Calu3 (cell line): ENCODE measurements at places on chromosomes 6 and 20. TPM values are rescaled to one million over a fixed set of nuclear protein-coding genes. Genes with fewer than 3 reads are reported as not detected.

- H3K4me1 ChIP-seq = peaks cover 13% of the 10 kb centered on the region
- no peak for DNase-seq
- H3K27ac ChIP-seq = no peak overlapping the region
- H3K27me3 ChIP-seq = no peaks in the 10 kb centered on the region
- no peak overlapping the region for H3K4me3 ChIP-seq
Measured at GRCh38 chr6:157014871-157015270, 237.7 kb downstream of the ARID1B start.

- H3K27ac ChIP-seq = no peak overlapping the region
- H3K4me3 ChIP-seq = no peak overlapping the region
- no peak for DNase-seq
- no peaks in the 10 kb centered on the region for H3K36me3 ChIP-seq
Measured at GRCh38 chr20:47810721-47811347, 25.6 kb upstream of the SULF2 start.

DNA sequence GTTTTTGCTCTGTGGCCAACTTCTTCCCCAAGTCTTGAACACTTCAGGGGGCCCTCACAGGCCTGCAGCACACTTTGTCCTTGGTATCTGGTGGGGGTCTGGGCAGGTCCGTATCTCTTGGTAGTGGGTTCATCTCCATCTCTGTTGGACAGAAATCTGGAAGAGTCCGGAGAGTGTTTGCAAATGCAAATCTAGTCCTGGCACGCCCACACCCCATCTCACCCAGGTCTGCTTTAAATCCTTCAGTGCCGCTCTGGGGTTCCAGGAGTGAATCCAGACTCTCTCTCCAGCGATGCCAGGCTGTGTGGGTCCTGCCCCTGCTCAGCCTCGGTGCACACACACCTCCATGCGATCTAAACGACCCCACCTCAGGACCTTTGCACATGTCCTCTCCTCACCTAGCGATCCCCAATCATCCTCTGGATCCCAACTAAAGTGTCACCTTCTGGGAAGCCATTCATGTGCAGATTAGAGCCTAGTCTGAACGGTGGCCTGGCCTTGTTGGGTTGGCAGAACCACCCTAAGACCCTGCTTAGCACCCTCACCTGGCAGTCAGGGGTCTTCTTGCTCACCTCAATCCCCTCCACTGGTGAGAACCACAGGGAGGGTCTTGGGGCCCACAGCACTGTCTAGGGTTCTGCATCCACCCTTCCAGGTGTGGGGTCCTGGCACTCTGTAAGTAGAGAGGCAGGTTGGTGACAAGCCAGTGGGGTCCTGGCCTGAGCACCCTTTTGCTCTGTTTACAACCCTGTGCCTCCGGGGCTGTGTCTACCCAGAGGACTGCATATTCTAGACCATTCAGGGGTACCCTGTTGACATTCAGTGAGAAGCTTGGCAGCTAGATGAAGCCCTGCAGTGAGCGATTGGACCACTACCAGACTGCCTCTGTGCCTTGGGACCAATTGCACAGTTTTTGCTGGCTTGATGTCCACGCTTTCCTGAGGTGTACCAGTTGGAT, 100.8 kb downstream of the SYCP2 start:
- no peaks in the 10 kb centered on the region for H3K27me3 ChIP-seq
- H3K4me1 ChIP-seq = peaks cover 80% of the 10 kb centered on the region
- peaks cover 27% of the 10 kb centered on the region for H3K36me3 ChIP-seq
- no peak overlapping the region for H3K4me3 ChIP-seq

GRCh38 chr6:4805553-4806336, 29.5 kb downstream of the CDYL start:
- H3K36me3 ChIP-seq = no peaks in the 10 kb centered on the region
- H3K4me3 ChIP-seq = no peak overlapping the region
- peak; percentile 62 for DNase-seq
- H3K27ac ChIP-seq = no peak overlapping the region

Gene PRRC2A
- 473 and 509 TPM in 2 replicates for total RNA-seq

DNA sequence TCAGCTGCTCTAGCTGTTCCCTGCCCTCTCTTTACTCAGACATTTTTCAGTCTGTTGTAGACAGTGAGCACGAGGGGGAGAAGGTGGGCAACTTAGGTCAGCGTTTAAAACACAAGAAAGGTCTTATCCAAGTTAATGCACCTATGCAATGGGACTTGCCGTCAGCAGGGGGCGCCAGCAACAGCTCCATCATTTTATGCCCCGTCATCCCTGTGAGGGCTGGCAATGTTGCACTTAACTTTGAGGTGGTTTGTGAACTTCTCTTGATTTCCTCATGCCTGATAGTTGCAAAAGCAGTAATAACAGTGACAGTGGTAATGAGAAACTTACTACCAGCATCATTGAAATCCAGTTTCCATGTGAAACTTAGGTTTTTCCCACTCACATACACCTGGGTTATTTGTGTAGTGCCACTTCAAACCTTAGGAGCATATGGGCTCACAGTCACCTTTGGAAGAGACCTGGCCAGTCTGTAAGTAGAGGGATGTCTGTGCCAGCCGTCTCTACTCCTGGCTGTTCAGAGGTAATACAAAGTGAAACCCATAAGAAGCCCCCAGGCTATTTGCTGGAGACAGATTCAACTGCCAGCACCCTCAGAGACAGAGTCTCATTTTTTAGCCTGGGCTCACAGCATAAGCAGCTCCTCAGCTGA, 44.9 kb upstream of the ID1 start:
- H3K4me3 ChIP-seq = peak overlapping the region; percentile 49
- H3K27me3 ChIP-seq = no peaks in the 10 kb centered on the region
- H3K27ac ChIP-seq = peak overlapping the region; percentile 98
- peaks cover 100% of the 10 kb centered on the region for H3K36me3 ChIP-seq
- peaks cover 56% of the 10 kb centered on the region for H3K4me1 ChIP-seq

Gene RGS17
- total RNA-seq = 0.64 and 0.78 TPM in 2 replicates

Gene PFDN4
- total RNA-seq = 61.8 TPM in 2 replicates

DNA sequence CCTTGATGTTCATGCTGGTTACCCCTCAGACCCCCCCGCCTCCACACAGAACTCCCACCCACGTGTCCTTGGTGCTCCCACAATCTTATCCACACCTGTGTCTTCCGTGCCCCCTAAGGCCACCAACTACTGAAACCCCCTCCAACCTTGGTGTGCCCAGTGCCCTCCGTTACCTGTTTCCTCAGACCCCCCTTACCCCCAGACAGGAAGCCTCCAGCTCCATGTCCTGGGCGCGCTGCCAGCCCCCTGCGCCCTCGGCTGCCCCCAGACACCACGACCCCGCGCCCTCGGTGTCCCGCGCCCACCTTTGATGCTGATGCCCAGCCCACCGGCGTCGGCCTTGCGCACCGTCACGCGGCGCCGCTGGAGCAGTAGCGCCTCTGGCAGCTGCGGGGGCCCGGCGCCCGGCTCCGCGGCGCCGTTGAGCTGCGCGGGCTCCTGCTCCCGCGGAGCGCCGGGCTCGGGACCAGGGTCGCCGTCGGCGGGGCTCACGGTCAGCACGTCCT, 504 bp downstream of the SNTA1 start:
- H3K27me3 ChIP-seq = no peaks in the 10 kb centered on the region
- H3K4me1 ChIP-seq = peaks cover 16% of the 10 kb centered on the region
- peaks cover 20% of the 10 kb centered on the region for H3K36me3 ChIP-seq

- H3K4me3 ChIP-seq = no peak overlapping the region
- DNase-seq = no peak
- H3K27me3 ChIP-seq = no peaks in the 10 kb centered on the region
- H3K4me1 ChIP-seq = peaks cover 65% of the 10 kb centered on the region
- H3K36me3 ChIP-seq = peaks cover 5% of the 10 kb centered on the region
- peak overlapping the region; percentile 51 for H3K27ac ChIP-seq
Measured at GRCh38 chr6:44493593-44493992, 106.1 kb downstream of the CDC5L start.

- no peaks in the 10 kb centered on the region for H3K4me1 ChIP-seq
- DNase-seq = peak; percentile 80
- peak overlapping the region; percentile 98 for H3K4me3 ChIP-seq
- H3K36me3 ChIP-seq = peaks cover 35% of the 10 kb centered on the region
Measured at GRCh38 chr6:96520171-96521115, 1.2 kb upstream of the UFL1 start.

- H3K4me1 ChIP-seq = peaks cover 18% of the 10 kb centered on the region
- DNase-seq = no peak
- no peak overlapping the region for H3K27ac ChIP-seq
- peaks cover 11% of the 10 kb centered on the region for H3K36me3 ChIP-seq
- no peak overlapping the region for H3K4me3 ChIP-seq
Measured at GRCh38 chr20:49566401-49567364, 1.3 kb downstream of the PTGIS start.

DNA sequence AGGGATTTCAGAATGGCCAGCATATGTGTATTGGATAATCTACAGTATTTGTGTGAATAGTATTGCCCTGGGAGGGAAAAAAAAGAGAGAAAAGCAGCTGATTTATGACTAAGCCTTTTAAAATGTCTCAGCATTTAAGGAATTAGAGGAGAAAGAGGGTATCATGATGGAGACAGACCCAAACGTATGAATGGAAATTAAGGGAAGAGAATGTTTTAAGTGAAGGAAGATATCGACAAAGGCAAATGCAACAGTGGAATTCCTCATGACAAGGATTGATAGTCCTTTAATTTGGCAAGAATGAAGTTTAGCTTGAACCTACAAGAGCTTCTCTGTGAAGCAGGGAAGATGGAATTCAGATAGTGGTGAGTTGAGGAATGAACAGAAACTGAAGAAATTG, 367.3 kb upstream of the POU3F2 start:
- H3K36me3 ChIP-seq = no peaks in the 10 kb centered on the region
- no peak overlapping the region for H3K27ac ChIP-seq

GRCh38 chr6:11209906-11210305, 22.6 kb downstream of the NEDD9 start:
- H3K27me3 ChIP-seq = no peaks in the 10 kb centered on the region
- H3K27ac ChIP-seq = peak overlapping the region; percentile 60
- no peak for DNase-seq
- peaks cover 39% of the 10 kb centered on the region for H3K4me1 ChIP-seq
